ENCODE measurements at places on chromosomes 7 and 10.
A peak's percentile ranks its signal among the peaks of the same experiment; 100 is the strongest.

GRCh38 chr7:155257482-155258225, 40.0 kb upstream of the INSIG1 start:
- no peak for DNase-seq

- no peak for DNase-seq
Measured at GRCh38 chr7:100967292-100967863, 2.0 kb upstream of the MUC12 start.

- no peak for DNase-seq
Measured at GRCh38 chr7:68488341-68489060, 1109.8 kb upstream of the AUTS2 start.

- DNase-seq: peak; percentile 30
Measured at GRCh38 chr7:74453322-74454011, at the start of gene GTF2IRD1. GTF2IRD1 (plus strand) TSS chr7:74453906; CDS start chr7:74508081, 54,175 bp downstream.

- no peak for DNase-seq
Measured at GRCh38 chr7:124462249-124462648, 303.3 kb downstream of the GPR37 start.
